ENCODE measurements at places on chromosomes 13 and 19. TPM values are rescaled to one million over a fixed set of nuclear protein-coding genes. Genes with fewer than 3 reads are reported as not detected.

MAP4K1 gene
- total RNA-seq: 25.7 TPM

ADAMTS10 gene
- 25.6 TPM for total RNA-seq

CEACAM7 gene
- total RNA-seq: not detected

ZNF558 gene
- 30.5 TPM for total RNA-seq

ZNF701 gene
- 23.7 TPM for total RNA-seq

PLK5 gene
- 0.50 TPM for total RNA-seq

PRRG2 gene
- total RNA-seq: 3.5 TPM

SLC17A7 gene
- total RNA-seq: 1.1 TPM

MBD3L2 gene
- total RNA-seq: not detected

ZNF283 gene
- total RNA-seq: 10.4 TPM

SULT2A1 gene
- total RNA-seq: not detected

ZNF57 gene
- total RNA-seq: 8.8 TPM

TCF3 gene
- 304 TPM for total RNA-seq

MEGF8 gene
- total RNA-seq: 28.8 TPM

GTPBP3 gene
- total RNA-seq: 71.3 TPM

ZMYM5 gene
- total RNA-seq: 11.8 TPM

DNM2 gene
- total RNA-seq: 152 TPM

TNNT1 gene
- 127 TPM for total RNA-seq

POLD1 gene
- 178 TPM for total RNA-seq

DHDH gene
- 2.0 TPM for total RNA-seq

POSTN gene
- total RNA-seq: 0.33 TPM

CALR3 gene
- total RNA-seq: 0.44 TPM

GPX4 gene
- total RNA-seq: 355 TPM

KLF1 gene
- total RNA-seq: 0.37 TPM

LHB gene
- not detected for total RNA-seq

SYDE1 gene
- 19.3 TPM for total RNA-seq

CFAP97D2 gene
- total RNA-seq: not detected

CNN1 gene
- total RNA-seq: 17.9 TPM

RHPN2 gene
- total RNA-seq: 29.1 TPM

SSC5D gene
- total RNA-seq: 3.2 TPM

ZNF581 gene
- 65.1 TPM for total RNA-seq

CYP2B6 gene
- 2.3 TPM for total RNA-seq

IGFL3 gene
- not detected for total RNA-seq

ATXN8OS gene
- total RNA-seq: not detected

MBD3L1 gene
- total RNA-seq: not detected

LRRC63 gene
- total RNA-seq: not detected

PDE4A gene
- 8.5 TPM for total RNA-seq

CTXN1 gene
- 22.7 TPM for total RNA-seq

MZT1 gene
- 25.2 TPM for total RNA-seq

NALCN gene
- total RNA-seq: 0.09 TPM

ZNF616 gene
- total RNA-seq: 32.0 TPM

KHSRP gene
- 626 TPM for total RNA-seq

CLN5 gene
- 10.1 TPM for total RNA-seq

ZNF610 gene
- total RNA-seq: 6.4 TPM

FGF14 gene
- total RNA-seq: 0.22 TPM

TIMM13 gene
- 219 TPM for total RNA-seq

FOXO1 gene
- 43.5 TPM for total RNA-seq

SIGLECL1 gene
- not detected for total RNA-seq

CEACAM4 gene
- not detected for total RNA-seq

FXYD7 gene
- 9.0 TPM for total RNA-seq

SMAD9 gene
- total RNA-seq: 1.1 TPM

NOTCH3 gene
- total RNA-seq: 165 TPM

All from H9 (cell line).